ENCODE measurements at places on chromosomes 1 and 21.

DNA sequence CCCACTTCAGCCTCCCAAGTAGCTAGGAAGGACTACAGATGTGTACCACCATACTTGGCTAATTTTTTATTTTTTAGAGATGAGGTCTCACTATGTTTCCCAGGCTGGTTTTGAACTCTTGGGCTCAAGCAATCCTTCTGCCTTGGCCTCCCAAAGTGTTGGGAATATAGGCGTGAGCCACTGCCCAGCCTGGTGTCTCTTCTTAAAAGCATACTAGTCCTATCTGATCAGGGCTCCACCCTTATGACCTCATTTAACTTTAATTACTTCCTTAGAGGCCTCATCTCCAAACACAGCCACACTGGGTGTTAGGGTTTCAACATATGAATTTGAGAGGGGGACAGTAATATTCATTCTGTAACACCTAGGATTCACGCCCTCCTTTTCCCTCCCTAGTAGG, 130.9 kb downstream of the GLIS1 start:
- no peak for DNase-seq

DNA sequence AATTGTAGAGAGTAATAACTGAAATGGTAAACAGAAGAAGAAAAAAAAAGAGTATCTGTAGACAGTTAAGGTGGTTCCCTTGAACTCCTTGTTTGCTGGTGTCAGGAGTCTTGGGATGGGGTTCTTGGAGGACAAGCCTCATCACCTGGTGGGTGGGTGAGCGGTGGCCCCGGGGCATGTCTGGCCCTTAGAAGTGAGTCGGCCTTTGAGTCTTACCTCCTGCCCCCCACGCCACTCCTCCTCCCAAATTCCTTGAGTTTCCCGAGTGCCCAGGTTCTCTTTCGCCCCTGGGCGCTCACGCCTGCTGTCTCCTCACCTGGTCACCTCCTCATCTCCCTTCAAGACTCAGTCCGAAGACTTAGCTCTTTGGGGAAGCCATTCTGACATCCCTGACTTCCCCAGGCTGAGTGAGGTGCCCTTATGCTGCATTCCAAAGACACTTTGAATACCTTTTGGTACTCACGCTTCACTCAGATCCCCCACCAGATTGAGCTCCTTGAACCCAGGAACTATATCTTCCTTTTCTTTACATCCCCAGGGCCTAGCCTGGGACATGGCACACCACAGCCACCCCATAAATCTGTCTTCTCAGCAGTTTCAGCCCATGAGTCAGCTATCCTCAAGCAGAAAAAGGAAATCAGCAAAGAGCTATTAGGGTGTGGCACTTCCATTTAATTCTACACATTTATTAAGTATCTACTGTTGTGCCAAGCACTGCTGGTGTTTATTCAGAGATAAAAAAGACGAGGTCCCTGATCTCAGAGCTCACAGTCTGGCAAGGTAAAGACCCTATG, 13.5 kb upstream of the IKBKE start:
- no peak for DNase-seq

GRCh38 chr1:110674337-110675059, at the start of gene KCNA3:
KCNA3 (minus strand) TSS chr1:110674940; CDS start chr1:110674809, 131 bp downstream.
- DNase-seq = peak; percentile 23

DNA sequence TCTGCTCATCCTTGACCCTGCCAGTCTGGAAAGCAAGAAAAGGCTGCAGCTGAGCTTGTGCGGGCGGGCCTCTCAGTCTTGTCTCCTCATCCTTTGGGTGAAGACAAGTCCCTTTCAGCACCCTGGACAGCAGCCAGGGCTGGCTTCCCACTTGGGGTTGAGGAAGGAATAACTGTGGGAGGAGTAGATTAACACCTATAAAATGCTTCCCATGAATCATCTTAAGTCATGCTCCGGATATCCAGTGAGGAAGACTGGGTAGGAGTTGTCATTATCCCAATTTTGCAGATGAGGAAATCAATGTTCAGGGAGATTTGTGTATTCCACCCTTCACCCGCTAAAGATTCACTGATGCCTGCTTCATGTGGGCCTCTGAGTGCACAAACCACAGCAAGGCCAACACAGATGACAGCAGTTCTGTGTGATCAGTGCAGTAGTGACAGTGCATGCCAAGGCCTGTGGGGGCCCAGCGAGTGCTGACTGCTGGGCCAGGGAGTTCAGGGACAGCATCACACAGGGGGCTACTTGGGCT, 20.1 kb upstream of the COL16A1 start:
- no peak for DNase-seq

DNA sequence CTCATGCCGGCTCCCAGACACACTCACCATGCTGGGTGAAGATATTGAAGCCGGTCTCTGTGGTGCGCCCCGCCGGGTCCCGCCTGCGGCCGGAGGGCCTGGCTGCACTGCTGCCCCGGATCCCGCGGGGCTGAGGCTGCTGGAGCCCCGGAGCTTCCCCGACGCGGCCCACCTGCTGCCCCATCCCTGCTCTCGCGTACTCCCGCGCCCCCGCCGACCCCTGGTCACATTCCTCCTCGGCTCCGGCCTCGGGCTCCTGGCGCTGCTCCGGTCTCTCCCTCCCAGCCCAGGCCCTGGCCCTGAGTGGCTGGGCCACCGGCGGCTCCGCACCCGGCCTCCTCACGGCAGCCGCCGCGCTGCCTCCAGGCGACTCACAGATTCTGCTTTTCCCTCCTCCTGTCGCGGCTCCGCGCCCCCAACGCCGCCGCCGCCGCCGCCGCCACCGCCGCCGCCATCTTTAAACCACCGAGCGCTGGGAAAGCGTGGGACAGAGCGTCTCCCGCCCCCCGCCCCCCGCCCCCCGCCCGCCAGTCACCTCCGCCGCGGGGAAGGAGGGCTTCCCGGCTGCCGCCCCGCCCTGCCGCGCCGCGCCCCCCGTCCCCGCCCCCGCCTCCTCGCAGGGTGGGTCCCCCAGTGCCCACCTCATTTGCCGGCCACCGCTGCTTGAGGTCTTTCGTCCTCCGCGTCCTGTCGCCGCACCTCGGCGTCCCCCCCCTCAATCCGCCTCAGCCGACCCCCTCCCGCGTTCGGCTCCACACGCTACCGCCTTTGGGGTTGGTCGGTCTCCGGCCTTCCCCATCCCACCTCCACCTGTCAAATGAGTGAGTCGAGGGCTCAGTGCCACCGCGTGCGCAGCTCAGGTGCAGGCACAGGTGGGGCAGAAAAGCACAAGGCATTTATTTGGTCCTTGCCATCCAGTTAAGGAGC, at the start of gene ABL2:
TSS of gene ABL2 (minus strand) at position 464 of the 927 bp plus-strand sequence. CDS start at position 184, 280 bp downstream.
- DNase-seq = peak; percentile 6

GRCh38 chr1:217929213-217929885, 298.2 kb downstream of the SPATA17 start:
- no peak for DNase-seq

GRCh38 chr1:110616587-110616986, 10.4 kb upstream of the KCNA2 start:
- no peak for DNase-seq

DNA sequence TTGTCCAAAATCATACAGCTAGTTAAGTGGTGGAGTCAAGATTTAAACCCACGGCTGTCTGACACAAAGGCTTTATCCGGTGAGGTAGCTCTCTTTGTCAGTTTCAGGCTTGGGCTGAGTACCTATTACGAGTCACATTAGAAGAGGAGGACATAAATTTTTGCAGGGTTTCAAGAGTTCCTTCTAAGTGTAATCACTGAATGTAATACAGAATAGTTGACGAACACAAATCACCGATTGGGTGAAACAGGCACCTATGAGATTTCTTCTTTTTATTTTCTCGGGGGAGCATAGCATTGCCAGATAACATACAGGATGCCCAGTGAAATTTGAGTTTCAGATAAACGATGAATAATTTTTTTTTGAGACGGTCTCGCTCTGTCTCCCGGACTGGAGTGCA, 847 bp downstream of the PSMD4 start:
- no peak for DNase-seq

GRCh38 chr1:7171168-7171567, 385.9 kb downstream of the CAMTA1 start:
- no peak for DNase-seq

GRCh38 chr1:27863538-27863915, 8.8 kb upstream of the THEMIS2 start:
- no peak for DNase-seq

- DNase-seq = no peak
Measured at GRCh38 chr21:16837321-16837720, 675.5 kb upstream of the CXADR start.

DNA sequence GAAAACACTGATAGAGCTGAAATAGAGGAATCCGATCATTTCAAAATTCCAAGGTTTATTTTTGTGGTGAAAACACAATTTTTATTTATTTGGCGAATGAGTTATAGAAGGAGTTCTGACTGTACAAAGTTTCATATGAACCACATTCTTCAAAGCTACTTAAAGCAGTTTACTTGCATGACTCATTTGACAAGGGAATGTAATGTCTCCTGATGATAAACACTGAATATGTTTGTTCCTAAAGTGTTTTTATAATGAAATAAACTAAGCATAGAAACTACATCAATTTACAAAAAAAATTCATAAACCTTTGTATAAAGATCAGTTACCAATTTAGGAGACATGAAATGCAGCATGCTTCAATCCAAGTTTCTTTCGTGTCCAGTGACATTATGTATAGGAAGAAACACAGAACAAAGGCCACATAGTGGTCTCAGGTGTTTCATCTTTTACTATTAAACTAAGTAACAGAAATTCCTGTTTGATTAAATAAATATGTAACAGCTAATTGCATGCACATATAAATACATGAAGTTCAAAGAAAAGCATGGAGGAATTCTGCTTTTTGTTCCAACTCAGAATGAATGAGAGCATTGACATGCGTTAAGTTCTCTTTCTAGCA, 2.5 kb downstream of the PRKACB start:
- DNase-seq = no peak

- no peak for DNase-seq
Measured at GRCh38 chr1:115283681-115284146, 54.3 kb downstream of the NGF start.

DNA sequence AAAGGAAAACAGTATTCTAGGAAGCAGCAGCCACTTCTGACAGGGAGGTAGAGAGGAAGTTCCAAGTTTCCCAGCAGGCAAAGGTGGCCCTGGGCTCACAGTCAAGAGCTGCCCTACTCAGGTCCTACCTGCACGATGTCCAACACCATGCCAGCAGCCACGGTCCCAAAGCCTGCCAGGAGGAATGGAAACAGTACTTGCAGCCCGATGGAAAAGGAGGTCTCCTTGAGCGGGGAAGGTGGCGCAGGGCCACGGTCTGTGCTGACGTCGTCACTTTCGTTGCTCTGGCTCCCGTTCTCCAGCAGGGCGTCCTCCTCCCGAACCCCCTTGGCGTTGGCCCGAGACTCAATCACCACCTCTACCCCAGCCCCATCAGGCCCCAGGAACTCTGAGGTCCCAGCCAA, 3.1 kb downstream of the SLC41A1 start:
- no peak for DNase-seq

- no peak for DNase-seq
Measured at GRCh38 chr21:38444691-38445090, 53.6 kb downstream of the ERG start.

GRCh38 chr1:101506541-101507164, 269.8 kb downstream of the S1PR1 start:
- DNase-seq = peak; percentile 2

- no peak for DNase-seq
Measured at GRCh38 chr1:12542138-12542465, 75.9 kb downstream of the DHRS3 start.

DNA sequence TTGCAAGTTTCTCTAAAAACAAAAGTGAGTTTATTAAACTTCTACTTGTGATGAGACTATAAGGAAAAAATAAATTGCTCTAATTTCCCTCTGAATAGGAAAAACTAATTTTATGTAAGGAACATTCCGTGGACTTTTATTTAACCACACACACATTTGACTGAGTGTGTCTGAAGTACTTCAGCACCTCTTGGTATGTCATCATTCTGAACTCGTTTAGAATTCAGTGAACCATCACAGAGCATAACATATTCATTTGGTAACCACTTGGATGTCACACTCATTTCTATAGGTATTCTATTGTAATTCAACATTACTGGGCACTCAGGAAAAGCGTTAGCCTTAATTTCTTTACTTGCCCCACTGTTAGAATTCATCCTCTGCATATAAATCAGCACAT, 79.1 kb downstream of the RGS21 start:
- DNase-seq = no peak

- DNase-seq = no peak
Measured at GRCh38 chr1:236836157-236836556, 41.1 kb downstream of the MTR start.

DNA sequence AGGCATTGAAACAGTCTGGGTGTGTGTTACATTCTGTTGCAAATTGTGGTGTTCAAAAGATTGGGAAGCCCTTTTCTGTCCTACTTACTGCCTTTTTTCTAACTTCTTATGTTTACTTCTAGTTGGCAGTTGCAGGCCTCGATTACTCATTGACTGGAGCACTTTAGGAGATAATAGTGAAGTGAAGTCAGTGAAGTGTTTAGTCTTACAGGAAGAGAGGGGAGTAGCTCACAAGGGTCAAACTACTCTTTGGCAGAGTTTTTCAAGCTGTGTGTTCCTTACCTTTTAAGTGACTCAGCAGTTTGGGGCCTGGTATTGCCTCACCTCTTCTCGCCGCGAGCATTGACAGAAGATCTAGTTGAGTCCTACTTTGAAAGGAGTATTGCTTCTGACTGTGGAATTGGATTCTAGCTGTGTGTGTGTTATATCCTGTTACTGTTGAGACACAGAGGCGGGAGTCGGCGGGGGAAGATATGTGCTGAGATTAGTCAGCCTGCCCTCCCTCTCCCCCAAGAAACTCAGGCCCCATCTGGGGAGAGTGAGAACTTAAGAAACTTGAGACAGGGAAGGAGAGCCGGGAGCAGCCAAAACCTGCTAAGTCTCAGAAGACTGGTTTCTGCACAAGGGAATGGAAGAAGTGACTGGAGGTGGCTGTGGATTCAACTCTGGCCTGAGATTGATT, 19.3 kb downstream of the AHCYL1 start:
- no peak for DNase-seq

- DNase-seq = no peak
Measured at GRCh38 chr1:55604749-55605148, 389.6 kb upstream of the USP24 start.

GRCh38 chr1:198977909-198978308, 339.1 kb downstream of the PTPRC start:
- DNase-seq = no peak
